NAMALWA (cell line): ENCODE measurements at places on chromosomes 7 and 10.

DNA sequence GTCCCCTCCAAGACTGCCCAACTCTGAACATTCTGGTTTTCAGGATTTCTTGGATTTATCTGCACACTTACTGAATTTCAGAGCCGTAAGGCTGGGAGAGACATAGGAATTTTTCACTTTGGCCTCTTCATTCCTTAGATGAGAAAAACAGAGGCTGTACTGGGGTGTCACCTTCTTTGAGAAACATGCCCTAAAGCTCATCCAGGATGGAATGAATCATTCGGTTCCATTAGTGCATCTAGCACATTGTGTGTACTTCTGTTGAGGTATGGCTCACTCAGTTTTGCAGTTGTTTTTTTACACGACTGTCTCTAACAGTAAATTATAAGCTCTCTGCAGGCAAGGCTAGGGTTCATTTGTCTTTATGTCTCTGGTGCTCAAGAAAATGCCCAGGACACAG is 383.4 kb downstream of the GATA3 start:
- no peak for DNase-seq

GRCh38 chr7:696812-697551 is 29.5 kb upstream of the DNAAF5 start:
- no peak for DNase-seq

- no peak for DNase-seq
Observed at GRCh38 chr7:121078701-121079227, 90.3 kb downstream of the CPED1 start.

GRCh38 chr10:72056932-72057751 is 31.2 kb downstream of the SPOCK2 start:
- DNase-seq, result no peak

- no peak for DNase-seq
Observed at GRCh38 chr10:13472359-13472758, 56.5 kb downstream of the BEND7 start.
